ENCODE measurements at places on chromosomes 3 and 15.

GRCh38 chr15:91892436-91892835, 38.9 kb downstream of the SLCO3A1 start:
- no peak for DNase-seq

DNA sequence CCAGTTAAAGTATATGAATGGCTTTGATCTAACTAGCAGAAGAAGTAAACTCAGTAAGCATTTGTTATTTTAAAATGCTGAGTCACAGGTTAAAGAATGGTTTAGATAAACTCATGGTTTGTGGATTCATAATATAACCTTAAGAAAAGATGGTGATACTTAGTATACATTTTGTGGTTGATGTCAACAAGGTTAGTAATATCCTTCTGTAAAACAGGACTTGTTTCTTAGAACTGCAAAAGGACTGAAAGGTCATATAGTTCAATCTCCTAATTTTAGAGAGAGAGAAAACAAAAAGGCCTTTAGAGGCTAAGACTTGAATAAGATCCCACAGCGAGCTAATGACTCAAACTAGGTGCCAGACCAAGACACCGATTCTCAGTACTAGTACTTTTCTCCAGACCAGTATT, 50.0 kb downstream of the STRIT1 start:
- DNase-seq = no peak

DNA sequence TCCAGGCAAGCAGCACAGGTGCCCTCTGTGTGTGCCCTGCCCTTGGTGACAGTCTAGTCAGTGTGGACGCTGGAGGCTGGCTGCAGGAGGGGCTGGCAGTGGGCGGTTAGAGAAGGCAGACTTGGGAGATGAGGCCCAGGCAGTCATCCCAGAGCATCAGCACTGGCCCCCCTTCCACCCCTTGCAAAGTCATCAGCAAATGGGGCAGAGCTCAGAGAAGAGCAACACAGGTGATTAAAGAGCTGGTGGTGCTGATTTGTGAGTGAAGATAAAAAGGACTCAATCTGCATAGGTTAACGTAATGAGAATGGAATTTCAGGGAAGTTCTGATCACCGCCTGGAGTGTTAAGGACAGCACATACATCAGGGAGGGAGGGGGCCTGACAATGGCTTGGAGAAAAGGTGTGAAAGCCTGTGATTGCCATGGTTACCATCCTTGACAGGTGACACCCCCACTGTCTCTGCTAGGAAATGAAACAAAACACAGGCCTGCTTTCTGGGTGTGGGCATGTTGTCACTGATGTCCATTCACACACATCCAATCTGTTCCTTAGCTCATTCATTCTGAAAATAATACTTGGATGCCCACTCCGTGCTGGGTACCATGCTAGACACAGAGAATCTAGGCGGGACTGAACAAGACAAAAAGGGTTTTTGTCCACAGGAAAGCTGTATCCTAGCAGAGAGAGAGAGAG, 269.6 kb upstream of the ST8SIA2 start:
- DNase-seq = no peak

GRCh38 chr15:51863131-51863530, 33.7 kb downstream of the TMOD3 start:
- no peak for DNase-seq

- no peak for DNase-seq
Measured at GRCh38 chr3:150232992-150233451, 175.1 kb upstream of the TSC22D2 start.

- DNase-seq = no peak
Measured at GRCh38 chr3:130905551-130905950, 11.7 kb downstream of the ATP2C1 start.

- DNase-seq = no peak
Measured at GRCh38 chr3:129609591-129610182, 3.2 kb upstream of the PLXND1 start.

- no peak for DNase-seq
Measured at GRCh38 chr15:98853617-98854420, 153.8 kb downstream of the PGPEP1L start.

GRCh38 chr3:174329321-174329720, 529.8 kb upstream of the NAALADL2 start:
- no peak for DNase-seq

DNA sequence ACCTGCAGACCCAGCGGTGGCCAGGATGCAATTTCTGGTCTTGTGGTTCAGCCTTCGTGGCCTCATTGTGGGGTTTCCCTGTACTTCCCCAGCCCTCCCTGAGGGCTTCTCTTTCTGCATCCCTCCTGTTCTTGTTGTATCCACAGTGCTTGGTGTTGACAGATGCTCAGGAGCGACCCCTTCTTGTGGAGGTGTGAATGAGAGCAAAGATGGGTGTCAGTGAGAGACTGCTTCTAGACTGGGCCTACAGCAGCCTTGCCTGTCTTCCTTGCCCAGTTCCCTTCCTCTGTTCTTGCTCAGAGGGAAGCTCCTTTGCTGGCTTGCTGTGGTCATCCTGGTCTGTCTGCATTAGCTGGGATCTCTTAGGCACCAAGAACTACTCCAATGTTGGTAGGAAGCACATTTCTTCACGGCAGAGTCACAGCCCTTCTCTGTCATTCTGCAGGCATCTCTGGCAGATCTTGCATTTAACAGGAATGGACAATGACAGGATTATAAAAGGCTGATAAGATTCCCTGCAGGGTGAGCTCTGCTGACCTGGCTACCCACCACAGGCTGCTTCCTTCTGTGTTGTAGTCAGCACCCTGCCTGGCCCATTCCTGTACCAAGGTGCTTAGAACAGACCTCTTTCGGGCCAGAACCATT, 317.8 kb upstream of the C2CD4B start:
- peak; percentile 1 for DNase-seq

DNA sequence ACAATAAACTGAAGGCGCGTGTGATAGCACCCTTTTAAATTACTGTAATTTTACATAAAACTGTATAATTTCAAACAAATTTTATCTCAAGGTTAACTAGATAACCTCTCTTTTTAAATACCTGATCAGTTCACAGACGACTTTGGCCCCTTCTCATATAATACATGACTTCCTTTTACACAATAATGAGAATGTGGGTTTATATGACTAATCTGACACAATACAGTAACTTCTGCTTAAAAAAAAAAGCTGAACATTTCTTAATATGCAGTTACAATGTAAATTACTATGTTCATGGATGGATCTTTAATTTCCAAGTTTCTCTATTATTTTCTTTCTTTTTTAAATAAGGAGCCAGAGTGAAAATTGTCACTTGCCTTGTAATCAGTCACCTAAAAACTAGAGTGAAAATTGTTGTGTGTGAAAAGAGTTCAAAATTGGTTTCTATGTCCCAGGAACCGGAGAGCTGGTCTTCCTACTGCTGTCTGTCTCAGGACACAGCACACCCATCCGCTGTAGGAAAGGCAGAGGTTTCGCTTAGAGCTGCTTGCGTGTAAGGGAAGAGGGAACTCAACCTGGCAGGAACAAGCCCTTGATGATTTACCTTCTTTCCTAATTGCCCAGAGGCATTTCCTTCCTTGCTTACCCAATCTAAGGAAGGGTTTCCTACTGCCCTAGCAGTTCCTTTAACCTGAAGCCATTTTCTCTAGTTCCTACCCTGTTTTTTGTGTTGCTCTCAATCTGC, 33.3 kb downstream of the PLD1 start:
- no peak for DNase-seq
